Fibroblast of mammary gland (primary cell): ENCODE measurements at places on chromosomes 1 and 21.
A peak's percentile ranks its signal among the peaks of the same experiment; 100 is the strongest.

DNA sequence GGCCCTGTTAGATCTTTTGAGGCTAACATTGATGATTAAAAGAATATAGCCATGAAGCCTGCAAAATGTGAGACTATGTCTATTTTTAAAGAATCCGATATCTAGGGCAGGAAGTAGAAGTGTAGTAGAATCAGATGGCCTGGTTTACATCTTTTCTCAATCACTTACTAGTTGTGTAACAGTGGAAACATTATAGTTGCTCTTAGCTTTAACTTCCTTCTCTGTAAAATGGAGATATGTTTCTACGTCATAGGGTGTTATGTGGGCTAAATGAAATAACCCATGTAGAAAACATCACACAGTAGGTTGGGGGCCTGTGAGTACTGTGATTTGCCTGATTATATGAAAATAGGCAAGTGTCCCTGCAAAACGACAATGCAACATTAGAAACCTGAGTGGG, 4.4 kb upstream of the IGFN1 start:
- DNase-seq: no peak

GRCh38 chr1:148010527-148010926, 82.3 kb downstream of the GPR89B start:
- DNase-seq: no peak

GRCh38 chr1:184911103-184911745, 63.1 kb downstream of the NIBAN1 start:
- peak; percentile 32 for DNase-seq

- DNase-seq: no peak
These were observed 2.1 kb upstream of the LEMD1 start for GRCh38 chr1:205423814-205424399.

GRCh38 chr21:35748678-35749314, 311.5 kb downstream of the SETD4 start:
- no peak for DNase-seq

DNA sequence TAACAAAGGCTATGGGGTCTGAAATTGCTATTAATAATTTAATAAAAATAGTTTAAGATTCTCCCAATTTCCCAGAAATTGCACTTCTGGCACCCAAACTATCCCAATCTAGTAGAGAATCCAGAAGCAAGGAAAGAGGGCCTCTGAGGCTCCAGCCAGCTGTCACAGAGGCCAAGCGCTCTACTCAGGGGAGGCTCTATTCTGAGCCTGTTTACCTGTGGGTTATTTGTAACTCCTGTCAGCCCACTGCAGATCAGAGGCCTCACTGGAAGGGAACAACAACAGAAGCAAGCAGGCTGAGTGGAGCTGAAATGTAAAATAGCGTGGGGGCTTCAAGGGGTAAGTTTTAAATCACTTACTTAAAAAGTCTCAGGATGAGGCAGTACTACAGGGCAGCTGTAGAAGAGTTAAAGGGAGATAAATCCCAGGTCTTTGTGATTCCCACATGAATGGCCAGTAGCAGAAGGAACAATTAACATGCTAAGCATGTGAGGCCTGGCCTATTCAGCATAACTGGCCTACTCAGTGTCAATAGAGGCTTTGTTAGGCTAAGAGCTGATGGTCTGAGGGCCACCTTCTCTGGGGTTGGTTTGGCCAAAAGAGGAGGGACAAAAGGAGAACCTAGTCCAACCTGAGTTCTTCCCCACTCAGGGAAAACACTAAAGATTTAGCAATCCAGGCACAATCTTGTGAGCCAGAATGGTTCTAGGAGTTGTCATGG, 12.8 kb downstream of the ZNF687 start:
- DNase-seq: no peak

DNA sequence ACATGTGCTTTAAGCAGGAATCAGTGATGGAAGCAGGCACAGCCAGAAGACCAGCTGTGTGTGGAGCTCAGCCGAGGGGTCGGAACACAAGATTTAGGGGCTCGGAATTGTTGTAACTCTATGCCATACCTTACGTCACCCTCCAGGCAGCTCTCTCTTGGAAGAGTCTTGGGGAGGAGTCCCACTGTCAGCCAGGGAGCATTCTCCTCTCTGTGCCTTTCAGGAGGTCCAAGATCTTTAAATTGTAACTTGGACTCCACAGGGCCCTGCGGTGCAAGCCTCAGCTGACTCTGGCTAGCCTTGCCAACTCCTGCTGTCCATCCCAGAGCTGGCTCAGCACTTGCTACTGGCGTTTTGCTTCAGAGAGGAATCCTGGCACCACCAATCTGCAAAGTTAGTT, 26.4 kb upstream of the ROR1 start:
- no peak for DNase-seq

DNA sequence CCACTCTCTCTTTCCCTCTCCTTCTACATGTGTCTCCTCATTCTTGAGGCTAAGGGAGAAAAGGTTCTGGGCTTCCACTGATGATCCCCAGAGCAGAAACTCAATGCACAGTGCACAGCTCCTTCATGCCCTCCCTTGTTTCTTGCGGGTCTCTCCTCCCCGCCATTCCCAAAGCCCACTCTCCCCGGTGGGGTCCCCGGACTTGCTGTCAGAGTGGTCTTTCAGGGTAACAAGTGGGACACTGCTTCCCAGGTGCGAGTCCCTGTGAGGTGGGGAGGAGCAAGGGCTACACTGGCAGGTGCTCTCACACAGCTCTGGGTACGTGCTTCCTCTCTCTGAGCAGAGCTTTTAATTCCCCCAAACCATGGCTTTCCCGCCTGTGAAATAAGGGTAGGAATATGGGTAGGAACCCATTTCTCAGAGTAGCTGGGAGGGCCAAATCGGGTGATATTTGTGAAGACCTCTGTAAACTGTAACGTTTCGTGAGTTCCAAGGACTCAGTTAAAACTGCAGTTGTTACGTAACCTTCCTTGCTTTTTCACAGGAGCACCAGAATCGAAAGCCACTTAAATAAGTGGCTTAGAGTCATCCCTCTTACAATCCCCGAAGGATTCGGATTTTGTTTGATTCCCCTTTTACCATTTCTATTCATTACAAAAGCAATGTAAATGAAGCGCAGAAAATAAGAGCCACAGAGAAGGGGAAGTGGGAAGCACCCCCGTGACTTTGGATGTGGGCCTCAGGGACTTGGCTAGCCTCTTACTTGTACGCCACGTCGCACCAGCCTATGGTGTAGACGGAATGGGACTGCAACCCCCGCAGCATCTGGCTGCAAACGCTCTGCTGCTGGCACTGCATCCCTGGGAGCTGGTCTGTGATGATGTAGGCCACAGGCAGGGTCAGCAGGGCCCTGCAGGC, 6.2 kb downstream of the PGLYRP3 start:
- no peak for DNase-seq

GRCh38 chr1:111161843-111162487, 21.9 kb downstream of the CEPT1 start:
- DNase-seq: no peak

- no peak for DNase-seq
These were observed 18.4 kb downstream of the RUNX3 start for GRCh38 chr1:24911651-24912155.

- DNase-seq: peak; percentile 90
These were observed 105.3 kb upstream of the HNRNPU start for GRCh38 chr1:244969355-244970235.

- DNase-seq: no peak
These were observed 214.4 kb downstream of the SLC35F3 start for GRCh38 chr1:234118911-234119310.

GRCh38 chr1:186073697-186074096, 301.4 kb downstream of the TPR start:
- no peak for DNase-seq

- DNase-seq: no peak
These were observed 106.4 kb downstream of the TGFBR3 start for GRCh38 chr1:91779548-91780021.

GRCh38 chr21:46078978-46079351, 18.9 kb upstream of the COL6A2 start:
- DNase-seq: peak; percentile 68

DNA sequence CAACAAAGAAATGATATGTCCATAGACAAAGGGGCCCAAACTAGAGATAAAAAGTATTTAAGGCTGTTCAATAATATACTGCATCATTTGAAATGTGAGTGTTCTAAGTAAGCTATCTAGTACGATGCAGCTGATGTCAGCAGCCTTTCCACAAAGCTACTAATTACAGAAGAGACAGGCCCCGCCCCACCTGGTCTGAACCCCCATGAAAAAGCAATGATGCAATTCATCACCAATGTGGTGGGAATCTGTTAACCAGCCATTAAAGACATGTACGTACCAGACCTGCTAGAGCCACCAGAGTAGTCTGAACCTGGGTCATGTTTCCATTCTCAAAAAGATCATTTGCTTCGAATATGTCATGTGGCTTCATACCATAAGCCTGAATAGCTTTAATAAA, 25.1 kb downstream of the CNN3 start:
- DNase-seq: peak; percentile 33

- peak; percentile 48 for DNase-seq
These were observed 1.3 kb downstream of the SIPA1L2 start for GRCh38 chr1:232628335-232629249.

GRCh38 chr1:89804642-89805237, 16.1 kb upstream of the LRRC8D start:
- peak; percentile 85 for DNase-seq

GRCh38 chr1:17136145-17136544, 16.9 kb upstream of the PADI2 start:
- DNase-seq: no peak

DNA sequence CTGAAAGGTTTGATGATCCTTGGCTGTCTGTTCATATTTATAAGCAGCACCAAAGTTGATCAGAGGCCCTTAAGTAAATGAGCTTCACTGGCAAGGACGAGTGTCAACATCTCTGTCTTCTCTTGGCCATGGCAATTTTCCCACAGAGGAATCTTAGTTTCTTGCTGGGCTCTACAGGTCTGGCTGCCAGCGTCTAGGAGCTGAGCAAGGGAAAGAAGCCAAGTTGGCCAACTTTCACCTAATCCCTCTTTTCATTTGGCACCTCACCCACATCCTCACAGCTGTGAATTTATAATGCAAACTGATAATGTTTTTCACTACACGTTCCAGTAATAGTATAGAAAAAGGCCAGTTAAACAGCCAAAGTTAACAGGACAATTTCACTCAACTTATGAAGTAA, 99.0 kb upstream of the LBR start:
- no peak for DNase-seq

DNA sequence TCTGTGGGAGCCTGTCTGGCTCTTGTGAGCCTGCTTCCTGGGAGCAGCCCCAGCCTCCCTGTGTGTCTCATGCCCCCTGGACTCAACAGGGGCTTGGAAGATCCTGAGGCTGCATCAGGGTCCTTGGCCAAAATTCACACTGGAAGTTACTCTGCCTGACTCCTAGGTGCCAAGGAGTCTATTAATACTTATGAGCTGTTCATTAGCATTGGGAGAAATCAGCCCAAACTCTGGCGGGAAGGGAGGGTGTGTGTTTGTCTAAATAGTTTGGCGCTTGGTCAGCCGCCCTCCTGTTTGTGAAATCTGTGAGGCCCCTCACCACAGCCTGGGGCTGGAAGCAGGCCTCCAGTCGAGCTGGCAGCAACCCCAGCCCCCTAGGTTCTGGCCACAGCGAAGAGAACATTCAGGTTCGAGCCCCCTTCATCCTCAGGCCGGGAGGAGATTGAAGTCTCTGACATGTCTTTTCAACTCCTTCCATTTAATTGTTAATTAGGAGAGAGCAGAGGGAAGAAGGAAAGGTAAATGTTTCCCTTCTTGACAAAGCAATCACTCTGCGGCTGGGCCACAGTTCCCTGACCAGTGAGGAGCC, 82.1 kb upstream of the F3 start:
- no peak for DNase-seq

GRCh38 chr1:243483071-243483771, 227.4 kb downstream of the SDCCAG8 start:
- DNase-seq: no peak

DNA sequence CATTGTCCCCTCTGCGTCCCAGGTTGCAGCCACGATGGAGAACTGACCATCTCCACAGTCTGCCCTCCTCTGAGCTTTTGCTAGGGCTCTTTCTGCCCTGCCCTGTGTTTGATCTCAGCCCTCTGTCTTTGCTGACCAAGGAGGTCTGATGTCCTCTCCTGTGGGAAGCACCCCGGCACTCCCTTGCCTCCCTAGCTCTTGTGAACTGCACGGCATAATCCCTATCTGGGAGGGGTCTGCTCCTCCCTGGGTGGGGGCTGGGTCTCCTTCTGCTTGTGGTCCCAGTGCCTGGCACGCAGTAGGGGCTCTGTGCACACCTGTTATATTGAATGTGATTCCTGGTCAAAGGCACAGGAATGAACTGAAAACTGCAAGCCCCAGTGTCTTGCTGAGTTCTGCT, 2.4 kb downstream of the DRAXIN start:
- no peak for DNase-seq

GRCh38 chr21:35585155-35585554, 475.2 kb downstream of the SETD4 start:
- DNase-seq: peak; percentile 74

GRCh38 chr1:170536924-170537551, 5.1 kb downstream of the GORAB start:
- DNase-seq: peak; percentile 42

DNA sequence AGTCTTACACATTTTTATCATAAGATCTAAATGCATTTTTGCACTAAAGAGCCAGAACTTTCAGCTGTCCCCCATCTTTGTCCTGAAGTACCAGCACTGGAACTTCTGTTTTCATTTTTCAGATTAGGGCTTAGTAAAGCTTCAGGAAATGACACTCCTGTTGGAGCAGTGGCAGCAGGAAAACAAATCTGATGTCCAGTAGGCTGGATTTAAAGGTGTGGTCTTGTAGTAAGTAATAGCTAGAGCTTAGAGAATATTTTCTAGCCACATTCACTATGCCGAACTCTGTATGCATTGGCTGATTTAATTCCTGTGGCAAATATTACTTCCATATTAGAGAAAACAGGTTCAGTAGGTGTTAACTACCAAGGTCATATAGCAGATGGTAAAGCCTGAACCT, 103.6 kb downstream of the PTBP2 start:
- DNase-seq: no peak

DNA sequence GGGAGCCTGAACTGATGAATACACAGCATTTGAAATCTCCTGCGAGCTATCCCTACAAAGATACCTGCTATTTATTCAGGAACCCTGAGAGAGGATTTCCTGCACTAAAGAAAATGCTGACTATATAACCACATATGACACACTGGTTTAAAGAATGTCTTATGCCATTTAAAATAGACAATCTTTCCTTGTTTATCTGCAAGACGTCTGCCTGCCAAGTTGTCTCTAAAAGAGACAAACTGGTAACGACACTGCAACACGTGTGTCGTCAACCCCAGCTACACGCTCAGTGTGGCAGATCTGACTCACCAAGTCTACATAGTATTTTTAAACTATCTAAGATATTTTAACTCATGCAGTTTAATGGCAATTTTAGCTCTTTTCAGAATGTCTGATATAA, 42.7 kb downstream of the APP start:
- DNase-seq: no peak
